ENCODE measurements at places on chromosomes 16 and 17.

GRCh38 chr16:19909750-19910322 lies 25.2 kb upstream of the GPRC5B start:
- DNase-seq: no peak

DNA sequence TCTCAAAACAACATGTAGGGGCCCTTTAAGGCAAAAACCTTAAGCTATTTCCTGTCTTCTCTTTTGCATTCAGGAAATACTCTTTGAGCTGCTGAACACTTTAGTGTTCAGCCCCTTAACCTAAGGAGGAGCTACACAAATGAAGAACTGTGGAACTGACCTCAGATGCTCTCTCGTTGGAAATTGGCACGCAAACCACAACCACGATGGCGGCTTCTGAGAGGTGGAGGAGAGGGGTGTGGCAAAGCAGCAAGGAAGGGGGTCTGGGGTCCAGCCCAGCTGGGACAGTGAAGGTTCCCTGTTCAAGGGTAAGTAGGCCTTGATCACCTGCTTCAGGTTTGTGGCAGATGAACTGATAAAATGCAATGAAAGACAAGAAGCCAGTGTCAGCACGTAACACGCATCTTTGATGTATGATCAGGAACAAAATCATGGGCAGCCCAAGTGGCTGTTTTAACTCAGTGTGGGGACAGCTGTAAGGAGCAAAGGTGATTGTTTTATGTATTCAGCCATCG lies 291.6 kb upstream of the TNRC6C start:
- no peak for DNase-seq

DNA sequence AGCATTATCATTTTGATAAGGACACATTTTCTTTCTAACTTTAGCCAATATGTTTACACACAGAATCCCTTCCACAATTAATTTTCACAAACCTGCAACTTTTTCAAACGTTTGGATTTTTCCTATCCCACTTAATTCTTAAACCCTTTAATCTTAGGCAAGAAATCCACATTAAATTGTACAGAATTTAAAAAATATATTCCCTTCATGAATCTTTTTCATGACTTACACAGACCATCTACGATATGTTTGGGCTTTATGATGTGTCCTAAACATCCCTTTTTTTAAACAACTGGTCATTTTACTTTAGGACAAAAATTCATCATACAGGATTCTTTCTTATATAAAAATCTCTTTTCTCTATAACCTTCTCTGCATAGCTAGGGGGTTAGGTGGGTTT lies 241.5 kb upstream of the CNTNAP4 start:
- no peak for DNase-seq

DNA sequence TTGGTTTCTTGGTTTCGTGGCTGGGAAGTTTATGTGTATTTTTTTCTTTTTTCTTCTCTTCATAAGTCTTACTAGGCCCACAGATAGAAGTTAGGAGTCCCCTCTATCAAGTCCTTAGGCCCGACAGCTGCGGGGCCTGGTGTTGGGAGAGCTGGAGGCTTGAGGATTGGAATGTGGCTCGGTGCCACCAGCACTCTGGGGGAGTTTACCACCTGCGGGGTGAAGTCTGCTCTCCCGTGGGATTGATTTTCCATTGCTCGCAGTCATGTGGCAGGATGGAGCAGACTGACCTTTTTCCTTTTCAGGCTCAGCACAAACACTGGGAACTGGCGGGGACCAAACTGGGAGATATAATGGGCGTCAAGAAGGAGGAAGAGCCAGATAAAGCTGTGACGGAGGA lies 7.5 kb downstream of the DHX38 start:
- no peak for DNase-seq

GRCh38 chr17:44349553-44350070 lies 4.5 kb downstream of the GRN start:
- DNase-seq: no peak

- no peak for DNase-seq
Measured at GRCh38 chr17:50903604-50904517, 37.7 kb upstream of the TOB1 start.

DNA sequence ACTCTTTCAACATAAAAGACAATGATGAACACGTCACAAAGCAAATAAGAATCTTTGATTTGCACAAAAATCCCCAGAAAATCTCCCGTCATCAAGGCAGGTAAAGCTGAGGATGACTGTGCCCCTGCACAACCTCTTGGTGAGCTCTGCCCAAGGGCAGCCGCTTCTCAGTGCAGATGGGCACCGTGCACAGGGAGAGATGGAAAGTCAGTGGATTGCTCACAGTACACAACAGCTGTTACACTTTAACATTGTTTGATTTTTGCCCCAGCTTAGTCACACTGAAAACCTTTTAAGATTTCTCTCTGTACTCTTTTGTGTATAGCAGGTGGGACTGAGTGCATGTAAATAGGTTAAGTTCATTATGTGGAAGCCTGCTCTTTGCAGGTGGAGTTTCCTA lies 104.2 kb downstream of the CDK5R1 start:
- DNase-seq: no peak

GRCh38 chr17:7261379-7262191 lies 693 bp downstream of the CLDN7 start:
- DNase-seq: no peak

GRCh38 chr17:79996291-79996690 lies 39.4 kb downstream of the TBC1D16 start:
- DNase-seq: no peak

GRCh38 chr16:69112285-69113129 lies 7.1 kb downstream of the HAS3 start:
- peak; percentile 35 for DNase-seq

- DNase-seq: no peak
Measured at GRCh38 chr16:89146211-89147005, 25.1 kb upstream of the CDH15 start.

DNA sequence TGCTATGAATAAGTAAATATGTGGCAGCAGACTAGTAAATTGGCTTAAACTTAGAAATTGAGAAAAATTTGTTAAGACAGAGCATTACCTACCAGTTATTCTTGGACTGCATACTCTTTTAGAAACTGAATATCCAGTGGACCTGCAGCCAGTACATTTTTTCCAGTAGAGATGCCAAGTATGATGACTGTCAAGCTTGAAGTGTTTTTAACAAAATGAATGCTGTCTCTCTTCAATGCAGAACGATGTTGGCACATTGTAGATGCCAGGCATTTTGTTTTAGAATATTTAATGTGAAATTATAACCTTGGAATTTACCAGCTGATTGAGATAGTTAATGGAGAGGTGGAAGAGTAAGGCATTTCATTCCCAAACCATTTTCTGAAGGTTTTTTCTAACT lies 52.5 kb downstream of the NFAT5 start:
- DNase-seq: no peak

DNA sequence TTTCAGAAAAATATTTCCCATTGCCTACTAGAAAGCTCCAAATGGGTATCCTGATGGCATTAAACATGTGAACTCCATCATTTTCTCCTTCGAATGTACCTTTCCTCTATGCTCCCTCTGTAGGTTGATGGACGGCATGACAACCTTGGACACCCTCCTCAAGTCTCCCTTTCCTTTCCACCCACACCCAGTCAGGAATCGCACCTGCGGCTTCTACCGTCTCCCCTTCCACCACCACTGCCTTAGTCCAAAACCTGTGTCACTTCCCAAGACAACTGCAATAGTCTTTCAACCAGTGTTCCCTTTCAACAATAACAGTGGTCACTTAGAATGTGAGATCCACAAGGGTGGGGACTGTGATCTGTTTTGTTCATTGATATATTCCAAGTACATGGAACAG lies 233.1 kb upstream of the AXIN2 start:
- no peak for DNase-seq

DNA sequence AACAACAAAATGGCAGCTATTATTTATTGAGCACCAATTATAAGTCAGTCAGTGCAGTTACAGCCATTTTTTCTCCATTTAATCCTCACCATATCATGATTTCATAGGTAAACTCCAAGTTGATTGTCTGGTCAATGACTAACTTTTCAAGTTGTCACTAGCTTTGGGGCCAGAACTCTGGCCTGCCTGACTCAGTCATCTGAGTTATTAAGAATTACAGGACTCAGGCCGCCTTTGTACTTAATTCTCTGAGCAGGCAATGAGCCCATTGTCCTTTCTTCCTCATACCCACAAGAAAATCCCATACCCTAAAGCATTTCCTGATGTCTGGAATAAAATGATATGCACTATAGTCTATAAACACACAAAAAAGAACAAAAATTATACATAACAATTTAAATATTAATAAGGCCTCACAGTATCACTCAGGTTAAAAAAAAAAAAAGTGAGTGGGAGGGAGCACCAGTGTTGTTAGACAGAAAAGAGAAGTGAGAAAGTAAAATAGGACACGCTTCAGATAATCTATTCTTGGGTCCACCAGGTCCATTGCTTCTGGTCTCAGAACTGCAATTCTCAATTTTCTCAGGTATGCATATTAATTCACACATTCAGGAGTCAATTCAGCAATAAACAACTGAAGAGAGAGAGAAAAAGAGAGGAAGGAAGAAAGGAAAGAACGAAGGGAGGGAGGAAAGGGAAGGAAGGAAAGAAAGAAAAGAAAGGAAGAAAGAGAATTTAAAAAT lies 70.2 kb downstream of the SPAG9 start:
- DNase-seq: no peak

Data from SW 1271 (cell line).